ENCODE measurements at places on chromosomes 7 and 10. TPM values are rescaled to one million over a fixed set of nuclear protein-coding genes. Genes with fewer than 3 reads are reported as not detected.

DNA sequence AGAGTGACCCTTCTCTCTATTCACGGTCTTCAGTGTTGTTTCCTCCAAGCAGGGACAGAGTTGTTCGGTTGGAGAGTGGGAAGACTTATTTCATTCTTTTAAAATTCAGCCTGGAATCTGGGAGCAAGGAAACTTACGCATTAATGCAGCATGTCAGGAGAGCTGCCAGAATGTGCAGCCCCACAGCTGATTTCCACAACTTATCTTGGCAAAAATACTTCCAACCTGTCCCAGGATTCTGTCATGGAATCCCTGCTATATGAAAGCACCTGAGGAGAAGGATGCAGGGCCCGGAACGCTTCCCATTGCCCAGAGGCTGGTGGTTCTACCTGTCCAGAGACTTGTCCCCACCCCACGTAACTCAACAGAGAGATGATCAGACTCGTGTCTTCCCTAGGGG lies 86.9 kb upstream of the MKI67 start:
- no peak for DNase-seq
- 0 out of 2 replicates have a peak, but pooled peaks cover 5% of the 10 kb centered on the region for H3K4me1 ChIP-seq
- peaks cover 9% of the 10 kb centered on the region for H3K27me3 ChIP-seq
- H3K27ac ChIP-seq: no peak overlapping the region
- H3K4me3 ChIP-seq: no peak overlapping the region

- no peak for DNase-seq
- no peak overlapping the region for H3K4me3 ChIP-seq
- H3K27me3 ChIP-seq: peaks cover 60% of the 10 kb centered on the region
- no peaks in the 10 kb centered on the region for H3K4me1 ChIP-seq
Measured at GRCh38 chr10:3271354-3272115, 99.0 kb upstream of the PITRM1 start.

TEX36 gene
- total RNA-seq: not detected

DNA sequence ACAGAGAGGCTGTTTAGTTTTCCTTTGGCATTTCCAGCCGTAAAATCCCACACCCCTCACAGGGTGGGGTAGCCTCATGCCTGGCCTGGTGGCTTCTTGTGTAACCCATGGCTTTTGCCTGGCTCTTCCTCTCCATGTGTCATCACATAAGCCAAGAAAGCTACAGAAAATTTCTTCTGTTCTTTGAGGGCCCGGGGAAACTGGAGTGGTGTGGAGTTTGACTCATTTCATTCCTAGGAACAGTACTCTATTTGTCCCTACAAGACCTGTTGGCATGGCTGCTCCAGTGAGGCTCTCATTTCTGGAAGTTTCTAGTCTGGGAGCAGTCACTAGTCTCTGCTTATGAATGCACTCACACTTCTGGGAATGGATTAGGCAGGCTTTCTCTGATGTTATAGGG lies 523.9 kb downstream of the SUGCT start:
- H3K27me3 ChIP-seq: no peaks in the 10 kb centered on the region
- DNase-seq: peak; percentile 66
- H3K4me1 ChIP-seq: peaks cover 25% of the 10 kb centered on the region
- H3K4me3 ChIP-seq: no peak overlapping the region

DNA sequence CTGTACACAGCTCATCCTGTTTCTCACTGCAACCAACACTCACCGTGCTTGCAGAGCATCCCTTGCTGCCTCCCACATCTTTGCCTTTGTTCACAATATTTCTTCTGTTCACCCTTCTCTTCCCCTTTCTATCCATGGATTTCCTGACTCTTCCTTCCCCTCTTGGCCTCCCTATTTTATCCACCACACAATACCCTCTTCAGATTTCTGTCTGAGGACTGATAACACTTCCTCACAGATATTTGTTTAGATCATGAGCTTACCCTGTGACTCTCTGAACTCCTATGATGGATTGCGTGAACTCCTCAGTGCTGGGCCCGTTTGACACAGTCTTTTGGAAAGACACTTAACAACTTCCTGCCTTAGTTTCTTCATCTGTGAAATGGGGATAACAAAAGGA lies 62.8 kb upstream of the GPR158 start:
- H3K27me3 ChIP-seq: peaks cover 11% of the 10 kb centered on the region
- no peak overlapping the region for H3K4me3 ChIP-seq
- peaks cover 4% of the 10 kb centered on the region for H3K4me1 ChIP-seq

- DNase-seq: no peak
- peaks cover 5% of the 10 kb centered on the region for H3K27me3 ChIP-seq
- no peak overlapping the region for H3K4me3 ChIP-seq
- H3K36me3 ChIP-seq: no peaks in the 10 kb centered on the region
- H3K4me1 ChIP-seq: no peaks in the 10 kb centered on the region
- no peak overlapping the region for H3K27ac ChIP-seq
Measured at GRCh38 chr10:23534761-23535160, 95.9 kb downstream of the OTUD1 start.

GRCh38 chr7:105712877-105713276 lies 131.6 kb upstream of the EFCAB10 start:
- peaks cover 30% of the 10 kb centered on the region for H3K36me3 ChIP-seq
- no peak for DNase-seq
- peaks cover 46% of the 10 kb centered on the region for H3K4me1 ChIP-seq
- H3K4me3 ChIP-seq: no peak overlapping the region
- peak overlapping the region; percentile 88 for H3K27ac ChIP-seq

DNA sequence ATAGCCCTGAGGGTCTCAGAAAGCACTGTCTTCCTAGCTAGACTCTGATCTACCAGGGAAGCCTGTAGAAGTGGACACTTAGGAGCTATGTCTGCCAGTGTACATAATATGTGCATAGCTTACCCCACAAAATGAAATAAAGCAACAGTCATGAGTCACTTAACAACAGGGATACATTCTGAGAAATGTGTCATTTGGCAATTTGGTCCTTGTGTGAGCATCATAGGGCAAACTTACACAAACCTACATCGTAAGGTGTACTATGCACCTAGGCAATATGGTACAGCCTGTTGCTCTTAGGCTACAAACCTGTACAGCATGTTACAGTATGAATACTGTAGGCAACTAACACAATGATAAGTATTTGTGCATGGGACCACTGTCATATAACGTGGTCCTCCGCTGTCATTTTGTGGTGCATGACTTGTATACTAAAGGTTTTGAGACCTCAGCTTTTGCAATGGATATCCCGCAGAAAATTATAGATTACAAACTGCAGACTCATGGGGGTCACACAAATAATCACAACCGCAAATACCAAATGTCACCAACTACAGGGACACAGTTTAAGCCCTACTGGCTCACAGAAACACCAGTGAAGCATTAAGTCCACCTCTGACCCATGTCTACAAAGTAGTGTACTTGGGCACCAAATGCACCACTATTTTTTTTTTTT lies 1.7 kb downstream of the URGCP start:
- peak overlapping the region; percentile 98 for H3K27ac ChIP-seq
- H3K27me3 ChIP-seq: no peaks in the 10 kb centered on the region
- H3K4me3 ChIP-seq: peak overlapping the region; percentile 97

- peaks cover 19% of the 10 kb centered on the region for H3K4me1 ChIP-seq
- no peak for DNase-seq
- peaks cover 3% of the 10 kb centered on the region for H3K27me3 ChIP-seq
- no peak overlapping the region for H3K4me3 ChIP-seq
- no peaks in the 10 kb centered on the region for H3K36me3 ChIP-seq
Measured at GRCh38 chr7:156903232-156903909, 10.4 kb upstream of the LMBR1 start.

Data from HFFc6 (cell line).